ENCODE measurements at places on chromosomes 2 and 18.

DNA sequence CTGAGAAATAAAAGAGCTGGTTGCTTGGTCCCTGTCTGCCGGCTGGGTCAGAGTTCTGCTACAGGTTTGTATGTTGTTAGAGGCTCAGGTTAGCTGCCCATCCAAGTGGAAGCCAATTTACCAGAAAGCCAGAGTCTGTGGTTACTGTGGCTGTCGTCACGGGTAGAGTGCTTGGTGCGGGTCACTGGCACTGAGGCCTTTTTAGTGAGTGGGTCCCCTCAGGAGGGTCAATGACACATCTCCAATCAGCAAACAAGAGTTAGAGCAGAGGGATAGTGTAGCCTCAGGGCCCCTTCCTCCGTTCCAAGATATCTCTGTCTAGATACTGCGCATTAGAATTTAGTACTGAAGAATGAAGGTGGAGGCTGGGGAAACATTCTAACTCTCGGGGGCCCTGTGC is 41.2 kb downstream of the CTIF start:
- no peak for DNase-seq

- DNase-seq, result no peak
These were observed 265.0 kb upstream of the SLC8A1 start for GRCh38 chr2:40716879-40717278.

DNA sequence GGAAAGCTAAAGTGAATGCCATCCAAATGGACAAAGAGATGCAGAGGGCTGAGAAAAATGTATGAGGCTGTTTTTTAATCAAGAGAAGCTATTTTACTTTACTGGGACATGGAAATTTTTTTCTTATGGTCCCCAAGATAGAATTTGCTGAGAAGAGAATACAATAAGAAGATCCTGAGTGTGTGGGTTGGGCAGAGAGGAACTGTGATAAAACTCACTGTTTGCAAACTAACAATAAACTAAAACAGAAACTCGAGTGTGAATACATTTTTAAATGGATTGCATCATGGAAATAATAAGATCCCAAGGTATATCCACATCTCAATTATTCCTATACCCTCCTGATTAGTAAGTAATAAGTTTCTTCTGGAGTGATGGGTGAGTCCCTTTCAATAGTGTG is 4.4 kb downstream of the NEB start:
- DNase-seq, result no peak

GRCh38 chr18:3966642-3967358 is 488.3 kb downstream of the DLGAP1 start:
- DNase-seq, result no peak

GRCh38 chr2:37829202-37829601 is 95.9 kb upstream of the RMDN2 start:
- no peak for DNase-seq

GRCh38 chr2:208064220-208064961 is 39.1 kb upstream of the PLEKHM3 start:
- DNase-seq, result no peak

DNA sequence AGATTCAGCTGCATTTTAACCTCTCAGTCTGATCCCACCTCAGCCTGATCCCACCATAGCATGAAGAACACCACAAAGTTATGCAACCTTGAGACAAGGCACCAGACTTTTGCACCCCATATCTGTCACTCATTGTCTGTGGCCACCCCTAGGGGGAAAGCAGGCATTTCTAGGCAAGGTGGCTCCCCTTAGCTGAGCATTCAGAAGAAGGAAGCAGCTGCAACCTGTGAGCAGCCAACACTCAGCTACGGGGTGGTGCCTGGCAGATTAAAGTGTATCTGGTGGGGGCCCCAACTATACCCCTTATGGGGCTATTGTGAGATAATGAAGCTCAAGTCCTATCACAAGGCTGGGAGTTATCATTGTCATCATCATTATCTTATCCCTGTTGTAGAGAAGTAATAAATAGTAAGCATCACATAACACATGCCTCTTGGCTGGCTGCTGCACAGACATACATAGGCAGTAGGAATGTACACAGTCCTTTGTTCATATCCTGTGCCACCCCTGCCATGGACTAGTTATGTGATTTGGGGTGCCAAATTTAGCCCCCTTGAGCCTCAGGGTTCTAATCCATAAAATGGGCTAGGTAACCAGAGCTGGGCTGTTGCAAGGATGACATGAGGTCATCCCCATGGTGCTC is 20.6 kb upstream of the TMEM163 start:
- no peak for DNase-seq

DNA sequence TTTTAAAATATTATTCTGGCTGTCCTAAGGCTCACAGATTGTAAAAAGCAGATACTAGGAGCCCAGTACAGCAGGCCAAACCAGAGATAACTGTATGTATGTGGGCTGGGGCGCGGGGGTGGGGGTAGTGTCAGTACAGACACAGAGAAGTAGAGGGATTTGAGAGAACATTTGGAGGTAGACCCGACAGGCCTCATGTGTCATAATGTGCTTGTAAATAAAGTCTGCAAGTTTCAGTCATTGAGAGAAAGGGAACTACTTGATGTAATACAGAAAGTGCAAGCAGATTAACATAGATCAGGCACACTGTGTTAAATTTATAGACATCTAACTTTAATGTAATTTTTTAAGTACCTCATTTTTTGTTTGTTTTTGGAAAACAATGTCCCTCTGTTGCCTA is 7.4 kb upstream of the POLI start:
- no peak for DNase-seq

GRCh38 chr2:162928356-162928755 is 89.8 kb upstream of the KCNH7 start:
- DNase-seq, result no peak

DNA sequence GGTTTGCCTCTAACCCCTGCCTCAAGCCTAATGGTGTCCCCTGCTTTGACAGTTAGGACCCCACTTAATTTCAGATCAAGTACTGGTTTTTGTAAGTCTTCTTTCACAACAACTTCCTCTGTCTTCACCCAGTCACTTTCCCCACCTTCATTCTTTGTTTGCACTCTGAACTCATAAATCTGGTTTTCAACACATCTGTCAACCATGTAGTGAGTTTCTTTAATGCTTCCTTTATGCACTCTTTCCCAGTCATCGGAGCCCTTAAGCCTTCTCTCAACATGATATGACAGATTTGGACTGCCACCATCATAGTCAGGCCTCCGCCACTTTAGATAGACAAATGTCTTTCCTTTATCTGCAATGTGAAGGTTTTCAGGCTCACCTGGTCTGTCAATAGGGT is 109.1 kb downstream of the PLEKHA3 start:
- DNase-seq, result no peak

GRCh38 chr2:53442783-53443182 is 324.8 kb upstream of the CHAC2 start:
- no peak for DNase-seq

- no peak for DNase-seq
These were observed 498 bp downstream of the ITGAV start for GRCh38 chr2:186590350-186590758.

DNA sequence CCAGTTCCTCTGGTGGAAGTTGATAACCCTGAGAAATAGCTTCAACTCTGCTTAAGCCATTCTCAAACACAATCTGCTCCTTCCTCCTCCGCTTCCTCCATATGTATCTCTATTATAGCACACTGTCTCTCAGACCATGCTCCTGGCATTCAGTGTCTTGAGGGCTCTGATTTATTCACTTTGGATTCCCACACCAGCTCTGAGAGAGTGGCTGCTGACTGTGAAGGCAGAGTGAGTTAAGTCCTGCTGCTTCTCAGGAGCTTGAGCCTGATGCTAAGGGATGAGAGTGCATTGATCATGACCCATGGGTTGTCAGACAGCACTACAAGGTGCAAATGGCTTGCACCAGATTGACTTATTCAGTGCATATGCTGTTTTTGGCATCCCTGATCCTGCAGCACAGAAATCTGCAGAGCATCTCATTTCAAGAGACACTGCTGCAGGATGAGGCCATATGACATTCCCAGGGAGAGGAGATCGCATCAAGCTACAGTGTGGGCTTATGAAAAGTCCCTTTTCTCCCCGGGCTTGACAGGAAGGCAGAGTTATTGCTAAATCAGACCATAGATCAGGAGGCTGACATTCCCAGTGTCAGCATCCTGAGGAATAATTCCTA is 500.5 kb upstream of the RAB6C start:
- no peak for DNase-seq

DNA sequence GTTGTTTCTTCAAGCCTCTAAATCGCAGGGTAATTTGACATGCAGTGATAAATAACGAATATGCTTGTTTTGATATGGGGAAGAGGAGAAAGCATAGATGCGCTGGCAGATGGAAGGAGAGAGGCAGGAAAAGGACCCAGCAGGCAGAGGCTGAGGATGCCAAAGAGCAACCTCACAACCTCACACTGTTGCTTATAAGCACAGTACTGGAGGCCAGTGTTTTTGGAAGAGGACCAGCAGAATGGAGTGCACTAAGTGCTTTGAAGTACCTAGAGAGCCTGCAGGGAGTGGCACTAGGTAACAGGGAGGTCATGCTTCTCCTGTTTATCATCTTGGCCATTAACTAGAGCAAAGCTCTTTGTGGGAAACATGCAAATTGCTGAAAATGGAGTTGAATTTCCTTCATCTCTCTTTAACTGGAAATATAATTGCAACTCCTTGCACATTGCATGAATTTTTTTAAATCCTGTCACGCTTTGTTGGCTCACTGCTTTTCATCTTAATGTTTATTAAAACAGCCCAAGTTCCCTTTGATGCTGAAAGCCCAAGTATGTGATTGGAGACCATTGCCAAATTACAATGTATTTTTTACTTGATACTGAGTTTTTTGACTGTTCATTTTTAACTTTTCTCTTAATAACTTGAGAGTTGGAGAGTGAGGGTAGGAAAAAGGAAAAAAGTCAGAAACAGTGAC is 236.4 kb downstream of the LRRTM1 start:
- peak; percentile 76 for DNase-seq

DNA sequence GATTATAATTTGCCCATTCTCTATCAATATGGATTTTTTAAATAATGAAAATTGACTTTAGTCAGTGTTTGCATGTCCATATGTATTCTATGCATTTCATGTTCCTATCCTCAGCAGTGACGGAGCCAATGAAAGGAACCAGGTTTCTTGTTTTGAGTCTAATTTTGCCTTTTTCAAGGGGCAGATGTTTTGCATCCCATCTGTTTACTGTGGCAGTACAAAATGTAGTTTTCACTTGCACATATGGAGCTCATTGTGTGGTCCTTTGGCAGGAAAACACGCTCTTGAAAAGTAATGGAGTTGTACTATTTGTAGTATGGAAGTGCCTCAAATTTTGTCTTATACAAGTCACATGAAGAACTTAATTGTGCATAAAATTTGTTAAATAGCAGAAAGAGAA is 127.8 kb downstream of the AGPS start:
- DNase-seq, result no peak

GRCh38 chr2:57617318-57617717 is 429.3 kb upstream of the VRK2 start:
- no peak for DNase-seq

DNA sequence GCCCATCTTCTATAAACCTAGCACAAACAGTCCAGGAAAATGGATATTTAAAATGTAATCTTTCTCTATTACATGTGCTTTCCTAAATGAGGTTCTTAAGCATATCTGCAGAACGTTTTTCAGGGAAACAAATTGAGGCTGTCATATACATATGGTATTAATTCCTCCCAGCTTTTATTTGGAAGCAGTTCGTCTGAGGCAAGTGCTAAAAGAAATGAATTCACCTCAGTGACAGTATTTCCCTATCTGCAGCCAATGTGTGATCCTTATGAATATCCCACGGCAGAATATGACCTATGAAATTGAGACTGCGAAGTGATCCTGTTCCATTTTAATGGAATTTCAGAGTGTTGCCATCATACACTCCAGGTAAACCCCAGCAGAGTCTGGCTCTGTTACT is 7.1 kb downstream of the MYOM1 start:
- no peak for DNase-seq

GRCh38 chr2:16665748-16666448 is at the start of gene CYRIA:
Gene CYRIA (minus strand): TSS chr2:16665834. CDS start chr2:16588119, 77,715 bp downstream.
- DNase-seq, result peak; percentile 27

DNA sequence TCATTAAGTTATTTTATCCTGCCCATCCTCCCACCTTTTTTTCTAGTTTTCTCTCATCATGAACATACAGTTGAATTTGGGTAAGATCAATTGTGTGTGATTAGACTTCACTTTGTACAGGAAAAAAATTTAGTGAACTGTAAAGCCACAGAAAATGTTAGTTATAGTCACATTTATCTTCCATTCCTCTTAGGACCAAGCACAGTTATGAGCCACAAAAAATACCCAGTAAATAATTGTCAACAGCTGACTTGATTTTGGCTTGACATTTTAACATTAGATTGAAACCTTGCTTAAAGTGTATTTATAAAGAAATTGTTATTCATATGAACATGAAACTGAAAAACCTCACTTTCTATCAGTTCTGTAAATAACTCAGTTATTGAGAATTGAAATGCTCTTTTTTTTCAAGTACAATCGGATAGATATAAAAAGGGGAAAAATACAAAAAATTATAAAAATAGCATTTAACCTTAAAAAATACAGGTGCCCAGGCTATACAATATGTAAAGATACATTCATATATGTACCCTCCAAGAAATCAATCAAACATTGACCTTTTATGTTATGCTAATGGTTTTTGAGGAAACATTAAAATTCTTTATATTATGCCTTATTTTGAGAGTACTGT is 389.5 kb upstream of the NRP2 start:
- DNase-seq, result no peak

- peak; percentile 93 for DNase-seq
These were observed 11.7 kb upstream of the CNGA3 start for GRCh38 chr2:98334439-98335078.

- no peak for DNase-seq
These were observed 34.2 kb downstream of the MRPS9 start for GRCh38 chr2:105072039-105072438.

- DNase-seq, result no peak
These were observed 382.8 kb downstream of the GPD2 start for GRCh38 chr2:156818944-156819343.

DNA sequence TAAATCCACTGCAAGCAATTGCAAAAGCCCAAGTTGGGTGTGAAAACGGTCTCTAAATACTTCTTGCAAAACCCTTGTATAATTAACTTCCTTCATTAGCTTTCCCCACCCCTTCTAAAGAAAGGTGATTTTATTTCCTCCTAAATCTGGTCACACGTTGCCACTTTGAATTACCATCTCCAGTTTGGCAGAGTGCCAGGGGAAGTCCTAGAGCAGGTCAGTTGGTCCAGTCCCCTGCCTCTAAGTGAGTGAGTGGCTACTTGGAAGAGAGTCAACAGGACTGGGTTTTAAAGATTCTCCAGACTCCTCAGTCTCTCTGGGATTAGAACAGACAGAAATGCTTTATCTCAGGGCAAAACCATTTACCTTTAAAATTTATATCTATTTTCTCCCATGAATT is 18.7 kb upstream of the LYPD6B start:
- DNase-seq, result no peak

- no peak for DNase-seq
These were observed 161.5 kb upstream of the FOSL2 start for GRCh38 chr2:28231110-28231631.

All from NCI-H187 (cell line).